ENCODE measurements at places on chromosomes 1 and 21.

DNA sequence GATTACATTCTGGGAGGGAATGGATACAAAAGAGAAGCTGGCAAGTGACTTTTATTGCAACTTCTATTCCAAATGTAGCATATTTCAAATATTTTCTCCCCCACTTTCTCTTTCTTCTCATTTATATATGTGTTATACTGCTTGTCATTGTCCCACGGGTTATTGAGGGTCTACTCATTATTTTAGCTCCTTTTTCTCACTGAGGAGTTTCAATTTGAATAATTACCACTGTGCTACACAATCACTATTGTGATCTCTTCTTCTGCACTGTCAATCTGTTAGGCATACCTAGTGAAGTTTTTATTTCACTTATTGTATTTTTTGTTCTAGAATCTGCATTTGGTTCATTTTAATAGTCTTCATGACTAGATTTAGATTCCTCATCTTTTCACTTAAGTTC is 339.7 kb downstream of the PTPRC start:
- DNase-seq: no peak

DNA sequence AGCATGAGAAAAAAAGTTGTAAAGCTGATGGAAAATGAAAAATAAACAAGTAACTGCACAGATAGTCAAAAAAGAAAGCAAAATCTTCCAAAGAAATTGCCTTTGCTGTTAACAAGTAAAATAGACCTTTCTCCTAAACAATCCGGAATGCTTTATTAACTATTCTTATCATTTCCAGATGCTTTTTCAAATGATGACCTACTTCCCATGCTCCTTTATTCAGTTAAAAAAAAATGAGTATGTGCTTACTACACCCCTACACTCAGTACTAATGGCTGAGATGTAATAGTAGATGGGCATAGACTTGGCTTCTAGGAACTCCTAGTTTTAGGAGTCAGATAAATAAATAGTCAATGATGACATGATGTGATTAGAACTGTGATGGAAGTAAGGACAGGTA is 108.5 kb downstream of the NIBAN1 start:
- no peak for DNase-seq

- DNase-seq: no peak
Observed at GRCh38 chr1:20682571-20683236, 21.5 kb upstream of the DDOST start.

GRCh38 chr1:40372658-40373322 is 737 bp upstream of the SMAP2 start:
- no peak for DNase-seq

DNA sequence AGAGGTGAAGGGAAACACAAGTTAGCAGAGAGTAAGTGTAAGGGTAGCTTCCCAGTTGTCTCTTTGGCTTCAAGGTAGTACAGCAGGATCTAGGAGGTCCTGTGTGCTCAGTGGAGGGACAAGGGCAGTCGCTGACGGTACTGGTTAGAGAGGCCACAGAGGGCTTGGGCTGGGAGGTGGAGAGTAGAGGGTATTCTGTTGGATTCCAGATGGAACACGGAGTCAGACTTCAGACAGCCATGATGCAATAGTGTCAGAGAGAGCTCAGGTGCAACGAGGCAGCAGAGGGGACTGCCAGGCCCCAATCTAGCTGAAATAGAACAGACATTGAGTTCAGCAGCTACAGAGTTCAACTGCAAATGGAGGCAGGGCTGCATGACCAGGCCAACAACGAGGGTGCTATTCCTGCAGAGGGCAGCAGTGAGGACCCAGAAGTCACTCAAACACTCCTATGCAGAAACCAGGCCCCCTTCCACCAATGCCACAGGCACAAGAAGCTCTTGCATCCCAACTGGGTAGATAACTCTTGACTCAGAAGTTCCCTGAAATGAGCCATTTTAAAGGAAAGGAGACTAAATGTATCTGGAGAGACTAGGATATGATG is 325.0 kb upstream of the ESRRG start:
- DNase-seq: no peak

GRCh38 chr1:38006008-38006828 is 904 bp upstream of the FHL3 start:
- DNase-seq: no peak

- DNase-seq: no peak
Observed at GRCh38 chr1:6421266-6421665, 1.5 kb upstream of the HES2 start.

- no peak for DNase-seq
Observed at GRCh38 chr21:37896788-37897187, 19.5 kb downstream of the KCNJ6 start.

- DNase-seq: peak; percentile 23
Observed at GRCh38 chr21:31258073-31258472, 86.0 kb downstream of the TIAM1 start.

DNA sequence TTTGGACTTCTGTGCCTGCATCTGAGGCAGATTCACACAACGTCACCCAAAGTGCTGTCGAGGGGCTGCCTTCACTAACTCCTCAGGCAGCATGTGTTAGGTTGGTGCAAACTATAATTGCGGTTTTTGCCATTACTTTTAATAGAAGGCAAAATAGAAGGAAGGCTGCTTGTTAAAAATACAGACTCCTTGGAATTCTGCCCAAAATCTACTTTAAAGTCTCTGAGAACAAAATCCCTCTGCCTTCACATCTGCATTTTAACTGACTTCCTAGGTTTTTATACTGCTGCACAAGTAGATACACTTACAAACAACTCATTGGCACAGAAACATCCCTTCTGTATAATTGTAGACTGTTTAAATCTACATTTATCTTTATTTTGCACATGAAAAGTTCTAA is 41.3 kb upstream of the SLC19A2 start:
- no peak for DNase-seq

DNA sequence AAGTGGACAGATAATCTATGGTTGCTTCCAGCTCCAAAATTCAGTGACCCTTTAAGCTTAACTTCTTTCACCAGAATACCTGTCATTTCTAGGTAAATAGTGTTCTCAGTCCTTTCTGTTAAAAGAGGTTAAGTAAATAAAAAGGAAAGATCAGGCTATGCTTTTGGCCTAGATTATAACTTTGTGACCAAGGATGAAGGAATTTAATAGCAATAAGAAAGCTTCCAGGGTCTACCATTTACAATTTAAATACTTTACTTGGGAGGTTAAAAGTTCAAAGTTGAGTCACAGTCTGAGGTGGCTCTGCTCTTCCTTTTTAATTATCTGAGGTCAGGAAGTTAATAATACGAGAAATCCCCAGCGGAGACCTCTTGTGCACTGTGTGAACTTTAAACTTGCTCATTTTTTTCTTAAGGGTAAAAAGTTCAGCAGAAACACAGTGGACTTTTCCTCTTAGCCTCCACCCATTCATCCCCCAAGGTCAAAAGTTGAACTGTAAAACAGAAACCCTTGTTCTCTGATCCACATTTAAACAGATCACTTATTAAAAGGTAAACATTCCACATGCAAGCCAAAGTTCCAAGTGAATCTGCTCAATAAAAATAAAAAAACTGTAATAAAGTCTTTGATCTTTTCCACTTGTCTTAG is 187.1 kb downstream of the NRIP1 start:
- DNase-seq: peak; percentile 49

DNA sequence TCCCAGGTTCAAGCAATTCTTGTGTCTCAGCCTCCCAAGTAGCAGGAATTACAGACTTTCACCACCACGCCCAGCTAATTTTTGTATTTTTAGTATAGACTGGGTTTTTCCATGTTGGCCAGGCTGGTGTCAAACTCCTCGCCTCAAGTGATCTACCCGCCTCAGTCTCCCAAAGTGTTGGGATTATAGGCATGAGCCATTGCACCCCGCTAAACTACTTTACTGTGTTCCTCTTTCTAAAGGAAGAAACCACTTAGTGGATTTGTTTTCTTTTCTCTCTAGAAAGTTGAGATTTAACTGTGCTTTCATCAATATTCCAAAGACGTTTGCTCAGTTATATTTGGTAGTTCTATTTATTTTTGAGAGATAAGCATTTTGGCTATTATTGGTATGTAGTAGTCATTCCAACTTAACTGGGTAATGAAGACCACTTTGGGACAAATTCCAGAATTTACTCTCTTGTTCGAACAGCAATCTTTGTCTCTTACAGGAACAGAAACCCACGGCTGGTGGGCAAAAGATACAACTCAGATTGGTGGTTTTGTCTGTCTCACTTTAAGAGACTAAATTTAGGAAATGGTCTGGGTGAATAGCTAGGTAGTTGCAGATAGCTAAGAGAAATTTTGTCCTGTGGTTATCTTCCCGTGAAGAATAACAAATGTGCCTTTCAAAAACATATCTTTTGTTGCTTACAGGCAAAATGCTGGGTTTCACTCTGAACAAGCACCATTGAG is 103.5 kb upstream of the CD55 start:
- DNase-seq: no peak

DNA sequence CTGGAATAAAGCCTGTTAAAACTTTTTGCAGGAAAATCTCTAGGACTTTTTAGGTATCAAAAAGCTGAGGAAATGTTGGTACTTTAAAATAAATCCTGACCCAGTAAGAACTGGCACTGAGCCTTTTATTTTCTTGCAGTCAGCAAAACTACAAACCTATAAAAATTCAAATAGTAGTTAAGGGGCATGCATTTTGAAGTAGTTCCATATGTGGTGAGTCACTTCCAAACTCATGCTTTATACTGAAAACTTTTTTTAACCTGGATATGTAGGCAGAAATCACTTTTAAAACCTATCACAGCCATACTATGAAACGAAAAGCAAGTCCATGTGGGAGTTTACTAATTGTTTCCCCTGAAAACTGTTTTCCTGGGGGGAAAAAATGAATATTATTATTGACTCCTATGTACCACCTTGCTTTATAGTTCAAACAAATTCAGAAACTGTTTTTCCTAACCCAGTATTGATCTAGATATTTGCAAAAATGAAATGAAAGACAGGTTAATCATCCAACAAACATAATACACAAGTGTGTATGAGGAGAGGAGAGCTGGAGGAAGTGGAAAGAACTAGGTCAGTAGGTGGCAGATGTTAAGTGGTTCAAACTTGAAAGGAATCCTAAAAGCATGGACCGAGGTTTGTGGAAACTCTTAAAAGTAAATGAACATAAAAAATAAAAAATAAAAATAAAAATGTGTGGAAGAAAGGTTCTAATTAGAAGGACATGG is 30.5 kb downstream of the NRIP1 start:
- DNase-seq: peak; percentile 14

DNA sequence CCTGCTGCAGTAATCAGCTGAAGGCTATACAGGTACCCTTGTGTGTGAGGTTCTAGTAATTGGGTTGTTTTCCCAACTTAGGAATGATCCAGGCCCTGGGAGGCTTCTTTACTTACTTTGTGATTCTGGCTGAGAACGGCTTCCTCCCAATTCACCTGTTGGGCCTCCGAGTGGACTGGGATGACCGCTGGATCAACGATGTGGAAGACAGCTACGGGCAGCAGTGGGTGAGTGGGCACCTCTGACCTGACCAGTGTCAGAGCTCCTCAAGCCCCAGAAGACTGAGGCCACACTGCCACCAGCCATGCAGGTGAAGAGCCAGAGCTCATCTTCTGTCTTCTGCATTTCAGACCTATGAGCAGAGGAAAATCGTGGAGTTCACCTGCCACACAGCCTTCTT is 27.7 kb downstream of the ATP1A1 start:
- DNase-seq: no peak

DNA sequence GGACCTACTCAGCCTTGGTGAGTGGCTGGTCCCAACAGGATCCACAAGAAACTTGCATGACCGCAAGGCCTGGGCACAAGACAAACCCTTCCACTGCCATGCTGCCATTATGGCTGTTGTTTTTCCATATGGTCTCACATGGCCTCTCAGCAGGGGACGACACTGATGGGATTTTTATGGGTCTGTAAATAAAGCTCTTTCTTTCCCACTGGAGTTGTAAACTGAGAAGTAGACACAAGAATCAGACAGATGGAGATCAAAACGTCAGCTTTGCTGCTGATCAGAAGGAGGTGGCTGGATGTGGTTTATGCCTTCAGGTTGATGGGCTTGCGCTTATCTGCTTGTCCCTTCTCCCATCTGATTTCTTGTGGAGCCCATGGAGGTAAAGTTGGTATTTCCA is 138.1 kb upstream of the KCNJ6 start:
- DNase-seq: no peak

DNA sequence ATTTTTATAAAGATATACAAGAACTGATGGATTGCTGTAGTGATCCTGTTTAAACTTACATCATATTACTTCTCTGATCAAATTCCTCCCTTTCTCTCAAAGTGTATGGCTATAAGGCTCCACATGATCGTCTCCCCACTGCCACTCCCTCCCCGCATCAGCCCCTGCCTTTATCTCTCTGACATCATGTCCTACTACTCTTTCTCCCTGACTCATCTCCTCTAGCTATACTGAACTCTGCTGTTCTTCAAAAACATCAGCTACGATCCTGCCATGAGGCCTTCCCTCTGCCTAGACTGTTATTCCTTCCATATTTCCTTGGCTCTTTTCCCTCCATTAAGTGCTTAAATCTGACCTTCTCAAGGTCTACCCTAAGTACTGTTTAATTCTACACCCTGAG is 22.8 kb downstream of the HFM1 start:
- peak; percentile 17 for DNase-seq

GRCh38 chr1:33393524-33393923 is 37.4 kb downstream of the PHC2 start:
- no peak for DNase-seq

DNA sequence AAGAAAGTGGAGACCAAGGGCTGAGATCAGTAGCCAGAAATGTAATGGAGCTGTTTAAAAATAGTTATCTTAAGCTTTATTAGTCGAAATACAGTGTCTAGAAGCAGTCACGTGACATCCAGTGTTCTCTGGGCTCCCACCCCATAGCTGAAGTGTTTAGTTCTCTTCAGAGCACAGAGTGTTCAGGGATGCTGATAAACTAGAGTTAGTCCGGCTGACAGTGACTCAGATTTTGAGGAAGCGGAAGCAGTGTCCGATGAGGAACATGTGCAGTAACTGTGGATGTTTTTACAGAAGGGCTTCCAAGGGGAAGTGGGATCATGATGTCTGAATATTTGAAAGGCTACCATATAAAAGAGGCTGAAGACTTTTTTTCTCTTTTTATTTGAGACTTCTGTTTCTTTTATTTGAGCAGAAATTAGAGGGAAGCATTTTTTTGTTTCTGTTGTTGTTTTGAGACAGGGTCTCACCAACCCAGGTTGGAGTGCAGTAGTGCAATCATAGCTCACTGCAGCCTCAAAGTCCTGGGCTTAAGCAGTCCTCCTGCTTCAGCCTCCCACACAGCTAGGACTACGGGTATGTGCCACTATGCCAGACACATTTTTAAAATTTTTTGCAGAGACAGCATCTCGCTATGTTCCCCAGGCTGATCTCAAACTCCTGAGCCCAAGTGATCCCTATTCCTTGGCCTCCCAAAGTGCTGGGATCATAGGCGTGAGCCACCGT is 124.2 kb downstream of the GALNT2 start:
- no peak for DNase-seq

GRCh38 chr1:235259133-235259778 is 68.7 kb downstream of the ARID4B start:
- DNase-seq: no peak

GRCh38 chr1:110092991-110093390 is 19.3 kb upstream of the UBL4B start:
- DNase-seq: no peak

GRCh38 chr1:33586106-33586505 is 113.7 kb downstream of the ZSCAN20 start:
- DNase-seq: peak; percentile 23

Measured in Daoy (cell line).